Iris pigment epithelial cell (primary cell): ENCODE measurements at places on chromosomes 4 and X.
A peak's percentile ranks its signal among the peaks of the same experiment; 100 is the strongest.

GRCh38 chr4:25162566-25162965, 2.3 kb upstream of the SEPSECS start:
- no peak for DNase-seq

GRCh38 chr4:163701916-163702315, 207.4 kb downstream of the TMA16 start:
- DNase-seq: peak; percentile 29

DNA sequence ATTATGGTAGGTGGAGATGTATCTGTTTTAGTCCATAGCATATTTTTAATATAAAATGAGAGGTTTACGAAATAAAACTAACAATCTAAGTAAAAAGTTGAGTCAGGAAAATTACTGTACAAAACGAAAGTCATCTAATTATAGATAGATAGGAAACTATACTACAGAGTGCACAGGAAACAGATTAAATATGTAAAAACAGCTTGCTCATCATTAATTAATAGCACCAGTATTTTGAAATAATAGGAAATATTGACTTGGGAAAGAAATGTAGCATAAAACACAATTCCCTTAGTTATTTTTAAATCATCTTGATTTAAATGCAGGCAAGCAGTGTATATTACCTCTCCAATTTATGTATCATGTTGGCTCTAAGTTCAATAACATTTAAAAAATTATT, 227.9 kb downstream of the GPM6A start:
- no peak for DNase-seq

GRCh38 chr4:61210186-61210939, 10.2 kb downstream of the ADGRL3 start:
- no peak for DNase-seq

DNA sequence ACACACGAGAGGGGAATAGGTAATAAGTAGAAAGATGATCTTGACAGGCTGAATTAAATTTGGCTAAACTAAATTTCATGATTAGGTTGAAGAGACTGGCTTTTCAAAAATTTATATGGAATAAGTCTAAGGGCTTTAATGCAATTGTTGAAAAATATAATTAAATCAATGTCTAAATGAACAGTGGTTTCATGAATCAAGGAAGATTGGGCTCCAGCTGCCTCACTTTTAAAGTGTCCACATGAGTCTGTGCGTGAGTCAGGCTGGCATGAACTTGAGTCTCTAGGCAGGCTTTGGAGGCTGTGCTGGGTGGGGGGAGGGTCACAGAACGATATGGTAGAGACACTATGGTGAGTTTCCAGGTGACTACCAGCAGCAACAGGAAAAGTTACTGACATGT, 111.9 kb downstream of the SORBS2 start:
- no peak for DNase-seq

DNA sequence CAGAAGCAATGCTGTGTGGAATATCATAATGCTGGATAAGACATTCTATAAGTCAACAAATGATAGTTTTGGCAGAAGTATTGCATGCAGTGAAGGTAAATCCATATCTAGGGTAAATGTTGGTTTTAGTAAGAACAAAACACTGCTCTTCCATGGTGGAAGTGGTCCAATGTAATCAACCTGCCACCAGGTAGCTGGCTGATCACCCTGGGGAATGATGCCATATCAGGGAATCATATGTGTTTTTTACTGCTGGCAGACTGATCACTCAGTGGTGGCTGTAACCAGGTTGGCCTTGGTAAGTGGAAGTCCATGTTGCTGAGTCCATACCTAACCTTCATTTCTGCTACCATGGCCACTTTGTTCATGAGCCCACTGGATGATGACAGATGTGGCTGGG, 74.0 kb upstream of the CENPE start:
- DNase-seq: no peak

GRCh38 chr4:115418635-115419396, 305.4 kb upstream of the NDST4 start:
- DNase-seq: no peak

- DNase-seq: no peak
Measured at GRCh38 chrX:81577028-81577427, 375.1 kb downstream of the SH3BGRL start.

GRCh38 chr4:30256116-30256832, 463.9 kb upstream of the PCDH7 start:
- DNase-seq: no peak

DNA sequence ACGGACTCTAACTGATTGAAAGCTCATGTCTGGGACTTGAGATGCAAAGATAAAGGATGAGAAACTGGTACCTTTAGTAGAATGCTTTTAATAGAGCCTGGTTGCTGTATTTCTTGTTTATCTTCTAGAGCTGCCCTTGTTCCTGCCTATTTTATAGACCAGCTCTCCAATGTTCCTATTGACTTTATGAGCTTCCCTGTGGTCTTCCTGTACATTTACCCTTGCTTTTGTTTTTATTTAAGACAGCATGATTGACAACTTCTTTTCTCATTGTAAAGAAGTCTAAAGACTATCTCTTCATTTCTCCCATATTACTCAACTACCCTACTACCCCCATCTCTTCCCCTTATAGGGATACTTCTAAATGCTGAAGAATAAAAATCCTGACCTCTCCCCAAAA, 174.7 kb downstream of the UGT8 start:
- DNase-seq: no peak

DNA sequence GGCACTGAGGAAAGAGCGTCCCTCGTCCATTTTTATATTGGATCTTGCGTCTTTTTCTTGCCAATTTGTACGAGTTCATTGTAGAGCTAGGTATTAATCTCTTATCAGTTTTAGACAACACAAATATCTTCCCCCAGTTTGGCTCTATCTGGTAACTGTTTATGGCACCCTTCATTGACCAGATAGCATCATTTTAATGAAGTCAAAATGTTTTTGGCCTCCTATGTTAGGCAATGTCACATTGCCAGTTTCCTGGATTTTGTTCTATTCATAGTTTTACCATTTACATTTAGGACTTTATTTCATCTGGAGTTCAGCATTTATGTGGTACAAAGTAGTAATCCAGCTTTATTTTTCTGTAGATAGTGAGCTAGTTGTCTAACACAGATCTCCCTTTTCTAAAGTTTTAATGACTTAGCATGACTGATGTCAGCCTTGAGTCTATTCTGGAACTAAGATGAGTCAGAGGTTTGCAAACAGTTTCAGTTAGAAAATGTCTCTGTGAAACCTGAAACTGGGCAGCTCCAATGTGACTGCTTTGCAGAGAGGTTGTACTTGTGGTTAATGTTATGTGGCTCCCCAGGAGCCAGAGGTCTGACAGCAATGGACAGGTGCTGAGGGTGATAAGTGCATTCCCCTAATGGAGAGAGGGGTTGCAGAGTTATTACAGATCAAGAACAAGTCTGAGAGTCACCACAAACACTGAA, 5.3 kb upstream of the STBD1 start:
- DNase-seq: peak; percentile 91

DNA sequence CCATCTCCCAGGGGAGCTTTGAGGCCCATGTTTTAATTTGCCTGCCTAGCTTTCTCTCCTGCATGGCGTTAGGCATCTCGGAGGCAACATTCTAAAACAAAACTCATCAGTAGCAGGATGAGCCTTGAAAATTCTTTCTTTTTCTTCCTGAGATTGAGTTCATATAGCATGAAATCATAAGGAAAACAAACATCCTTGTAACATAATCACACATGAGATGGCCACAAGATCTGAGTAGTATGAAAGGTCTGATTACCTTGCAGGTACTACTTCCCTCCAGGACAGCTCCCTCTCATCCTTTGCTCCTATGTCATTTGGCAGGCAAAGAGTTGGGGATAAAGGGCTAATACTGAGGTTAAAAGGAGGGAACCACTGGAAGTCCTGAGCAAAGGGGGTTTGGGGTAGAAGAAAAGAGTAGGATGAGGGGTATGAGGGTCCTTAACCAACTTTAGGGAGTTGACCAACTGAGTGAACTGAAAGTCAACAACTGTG, 37.5 kb upstream of the CXCL8 start:
- no peak for DNase-seq

GRCh38 chrX:94256396-94256795, 582.4 kb downstream of the FAM133A start:
- no peak for DNase-seq

DNA sequence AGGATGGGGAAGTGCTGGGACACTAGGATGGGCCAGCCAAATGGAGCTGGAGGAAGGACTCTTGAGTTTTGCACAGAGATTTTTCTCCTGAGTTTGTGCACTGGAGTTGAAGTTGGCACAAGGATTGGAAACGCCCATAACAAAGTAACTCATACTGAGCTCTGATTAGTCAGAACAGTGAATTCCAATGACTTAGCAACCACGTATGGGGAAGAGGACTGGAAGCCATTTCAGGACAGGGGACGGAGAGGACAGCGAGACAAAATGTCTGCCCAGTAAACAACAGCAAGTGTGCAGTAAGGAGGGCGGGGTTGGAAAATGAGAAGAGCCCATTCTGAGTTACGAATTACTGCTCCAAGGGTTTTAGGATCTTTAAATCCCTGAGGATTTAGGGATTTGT, 5.9 kb downstream of the RIPPLY1 start:
- DNase-seq: peak; percentile 70

DNA sequence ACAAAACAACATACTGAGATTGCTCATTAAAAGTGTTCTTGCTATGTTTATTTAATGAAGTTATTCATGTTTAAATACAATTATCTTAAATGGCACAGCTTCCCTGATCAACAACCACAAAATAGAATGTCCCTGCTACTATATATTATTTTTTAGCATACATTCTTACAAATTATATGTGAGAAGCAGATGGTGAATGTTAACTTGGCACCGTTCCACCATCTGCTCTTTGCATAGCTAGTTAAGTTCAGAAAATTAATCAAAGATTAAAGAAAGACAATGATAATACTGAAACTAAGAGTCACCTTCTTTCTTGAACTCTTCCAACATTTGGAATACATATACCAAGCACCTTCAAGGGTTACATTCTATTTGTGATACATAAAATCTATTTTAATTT, 94.2 kb downstream of the PPP3CA start:
- no peak for DNase-seq

GRCh38 chr4:162162672-162163071, 1.1 kb downstream of the FSTL5 start:
- no peak for DNase-seq

- DNase-seq: no peak
Measured at GRCh38 chrX:41887691-41888090, 35.7 kb downstream of the CASK start.

- no peak for DNase-seq
Measured at GRCh38 chr4:26252349-26253025, 68.3 kb upstream of the RBPJ start.

DNA sequence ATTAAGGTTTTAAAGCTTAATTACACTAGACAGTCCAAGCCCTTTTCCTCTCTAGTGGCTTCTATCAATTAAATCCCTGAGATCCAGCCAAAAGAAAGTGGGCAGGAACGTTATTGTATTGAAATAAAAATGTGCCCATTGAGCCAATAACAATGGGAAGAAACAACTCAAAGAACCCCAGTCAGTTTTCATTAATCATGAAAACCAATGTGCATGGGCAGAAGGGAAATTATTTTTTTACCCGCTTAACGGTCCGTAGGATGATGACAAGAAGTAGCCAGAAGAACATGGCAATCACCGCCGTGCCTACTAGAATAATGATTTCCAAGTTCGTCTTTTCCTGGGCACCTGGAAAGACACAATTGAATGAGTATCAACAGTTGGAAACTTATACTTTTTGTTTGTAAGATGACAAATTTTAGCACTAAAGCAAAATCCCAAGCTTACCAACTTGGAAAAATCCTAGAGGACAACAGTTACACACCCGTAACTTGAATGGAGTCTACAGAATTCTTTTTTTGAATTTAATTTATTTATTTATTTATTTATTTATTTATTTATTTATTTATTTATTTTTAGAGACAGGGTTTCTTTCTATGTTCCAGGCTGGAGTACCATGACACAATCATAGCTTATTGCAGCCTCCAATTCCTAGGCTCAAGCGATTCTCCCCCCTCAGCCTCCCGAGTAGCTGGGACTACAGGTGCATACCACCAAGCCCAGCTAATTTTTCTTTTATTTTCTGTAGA, 26.8 kb downstream of the KDR start:
- DNase-seq: no peak

- peak; percentile 44 for DNase-seq
Measured at GRCh38 chr4:149120331-149121022, 678.3 kb upstream of the NR3C2 start.

DNA sequence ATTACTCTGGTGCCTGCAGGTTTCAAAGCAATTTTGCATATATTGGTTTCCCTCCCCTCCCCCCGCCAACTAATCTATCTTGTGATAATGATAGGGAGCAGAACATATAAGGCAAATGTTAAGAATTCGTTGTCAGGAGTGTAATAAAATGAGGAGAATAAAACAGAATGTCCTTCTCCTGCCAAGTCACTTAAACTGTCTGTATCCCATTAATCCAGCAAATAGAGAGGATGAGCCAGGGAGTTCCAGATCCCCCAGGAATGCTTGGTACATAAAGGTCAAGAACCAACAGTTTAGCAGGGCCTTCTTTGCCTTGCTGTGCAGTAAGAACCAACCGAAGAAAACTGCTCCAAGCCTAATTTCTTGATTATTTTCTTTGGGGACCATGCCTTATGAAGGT, 141.4 kb downstream of the AMELX start:
- DNase-seq: no peak

DNA sequence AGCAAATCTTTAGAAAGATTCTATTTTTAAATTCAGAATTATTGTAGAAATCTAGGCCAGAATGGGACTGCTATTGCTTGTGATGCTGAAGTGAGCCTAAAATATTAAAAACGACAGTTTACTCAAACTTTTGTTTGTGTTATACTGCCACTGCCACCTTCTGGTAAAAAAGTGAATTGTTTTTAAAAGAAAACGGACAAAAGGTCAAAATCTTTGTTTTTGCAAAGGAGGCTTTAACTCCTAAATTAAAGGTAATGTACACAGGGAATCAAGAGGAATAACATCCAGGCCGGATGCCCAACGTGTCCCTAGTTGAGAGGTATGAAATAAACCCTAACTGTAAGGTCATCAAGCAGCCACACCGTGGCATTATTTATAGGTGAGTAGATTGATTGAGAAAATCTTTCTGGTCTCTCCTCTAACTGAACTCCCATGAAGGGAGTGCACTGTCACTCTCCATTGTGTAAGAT, 338.3 kb upstream of the GALNT7 start:
- peak; percentile 7 for DNase-seq

DNA sequence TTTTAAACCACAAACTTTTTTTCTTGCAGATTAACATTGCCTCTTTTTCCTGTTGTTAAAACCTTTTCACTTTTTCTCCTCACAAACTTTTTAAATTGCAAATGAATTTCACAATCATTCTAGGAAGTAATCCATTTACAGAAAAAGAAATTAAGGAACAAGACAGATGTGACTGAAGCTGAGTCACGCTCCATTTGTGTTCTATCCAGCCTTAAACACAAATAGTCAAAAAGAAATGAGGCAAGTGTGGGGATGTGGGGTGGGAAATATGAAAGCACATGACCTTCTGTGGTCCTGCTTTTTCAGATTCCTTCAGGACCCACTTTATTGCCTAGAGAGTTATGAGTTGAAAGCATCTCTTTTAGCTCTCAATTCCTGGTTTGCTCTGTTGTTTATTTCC, 197.0 kb downstream of the ADGRL3 start:
- DNase-seq: peak; percentile 31

- no peak for DNase-seq
Measured at GRCh38 chr4:10333942-10334341, 123.3 kb downstream of the ZNF518B start.

- DNase-seq: no peak
Measured at GRCh38 chr4:113899271-113900070, 80.0 kb downstream of the ARSJ start.
